KBM-7 (cell line): ENCODE measurements at places on chromosomes 4 and X.

DNA sequence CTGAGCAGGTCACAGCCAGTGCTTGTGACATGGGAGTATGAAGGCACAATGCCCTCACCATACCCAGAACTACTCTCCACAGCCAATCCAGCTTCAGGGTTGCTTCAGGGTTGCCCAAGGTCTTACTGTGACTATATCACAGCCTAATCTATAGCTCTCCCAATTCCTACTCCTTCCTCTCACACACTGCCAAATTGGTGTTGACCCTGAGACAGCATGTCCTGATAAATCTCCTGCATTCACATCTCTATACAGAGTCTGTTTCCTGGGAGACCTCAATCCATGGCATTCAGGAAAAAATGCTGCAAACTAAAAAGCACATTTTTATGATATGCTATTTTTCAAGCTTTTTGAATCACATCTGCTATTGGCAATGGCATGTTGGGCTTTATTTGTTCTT, 456.7 kb downstream of the GRID2 start:
- DNase-seq = no peak

GRCh38 chrX:43676971-43677572, 21.0 kb downstream of the MAOA start:
- DNase-seq = peak; percentile 37

GRCh38 chr4:15504041-15504440, 34.4 kb downstream of the CC2D2A start:
- no peak for DNase-seq

DNA sequence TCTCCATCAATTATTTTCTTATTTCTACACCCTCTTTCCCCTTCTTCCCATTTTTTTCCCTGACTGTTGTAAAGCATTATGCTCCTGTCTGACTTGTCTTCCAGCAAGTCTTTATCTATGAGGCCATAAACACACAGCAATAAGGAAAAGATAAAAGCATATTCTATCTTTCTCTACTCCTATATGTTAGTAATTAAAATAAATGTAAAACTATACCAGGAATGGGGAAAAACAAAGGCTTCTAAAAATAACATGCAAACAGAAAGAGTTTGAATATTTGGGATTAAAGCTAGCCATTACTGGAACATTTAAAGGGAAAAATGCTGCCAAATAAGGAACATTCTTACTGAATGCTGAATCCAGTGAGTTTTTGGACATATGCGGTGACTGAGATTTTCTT, 471.7 kb upstream of the HS3ST1 start:
- no peak for DNase-seq

GRCh38 chr4:17094159-17094875, 195.9 kb upstream of the LDB2 start:
- DNase-seq = no peak

- DNase-seq = no peak
These were observed 849.1 kb upstream of the SLIT2 start for GRCh38 chr4:19402581-19403065.

GRCh38 chrX:147978931-147979330, 2.2 kb upstream of the FMR1NB start:
- DNase-seq = no peak

DNA sequence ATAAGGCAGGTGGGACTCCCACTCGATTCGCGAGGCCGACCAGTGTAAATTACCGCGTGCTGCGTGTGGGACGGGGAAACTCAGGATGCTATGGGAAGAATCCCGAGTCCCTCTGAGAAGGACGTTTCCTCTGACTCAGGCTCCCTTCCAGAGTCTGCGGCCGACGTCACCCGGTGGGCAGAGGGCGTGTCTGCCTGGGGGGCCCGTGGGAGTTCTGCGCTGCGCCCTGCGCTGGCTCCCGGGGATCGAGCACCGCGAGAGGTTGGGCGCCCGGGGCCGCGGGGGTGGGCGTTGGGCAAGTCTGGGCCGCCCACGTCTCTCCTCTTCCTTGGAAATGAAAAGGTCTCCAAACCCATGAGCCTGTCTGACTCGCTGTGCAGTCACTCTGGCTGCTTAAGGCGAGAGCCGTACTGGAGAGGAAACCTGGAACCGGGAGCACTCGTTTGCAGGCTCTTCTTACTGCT, 568 bp downstream of the NIPAL1 start:
- DNase-seq = peak; percentile 31

DNA sequence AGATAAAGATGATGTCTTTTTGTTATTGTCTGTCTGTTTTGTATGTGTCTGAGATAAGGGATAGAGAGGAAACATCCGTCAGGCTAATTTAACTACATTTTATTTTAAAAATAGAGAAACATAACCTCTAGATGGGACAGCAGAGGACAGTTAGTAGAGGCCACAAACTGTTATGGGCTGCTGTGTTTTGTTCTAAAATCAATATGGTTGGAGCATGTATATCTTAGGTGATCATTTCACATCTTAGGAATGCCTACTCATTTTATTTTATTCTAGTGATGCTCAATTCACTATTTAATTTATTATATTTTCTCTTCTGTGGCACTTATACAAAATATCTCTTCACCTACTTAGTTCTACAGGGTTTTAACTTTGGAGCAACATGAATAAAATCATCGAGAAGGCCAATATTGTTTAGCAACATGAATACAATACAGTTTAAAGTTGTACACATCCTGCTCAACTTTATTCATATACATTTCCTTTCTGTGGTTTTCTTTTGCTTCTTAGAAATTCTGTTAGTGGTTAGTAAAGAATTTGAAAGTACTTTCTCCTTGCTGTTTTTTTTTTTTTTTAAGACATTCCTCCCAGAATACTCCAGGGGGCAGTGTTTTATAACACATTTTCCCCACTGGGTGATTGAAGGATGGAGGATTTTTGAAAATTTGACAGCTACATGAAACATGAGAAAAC, 392.9 kb downstream of the UNC5C start:
- DNase-seq = peak; percentile 50

- peak; percentile 35 for DNase-seq
These were observed 287.4 kb downstream of the CHIC1 start for GRCh38 chrX:73850124-73851013.

DNA sequence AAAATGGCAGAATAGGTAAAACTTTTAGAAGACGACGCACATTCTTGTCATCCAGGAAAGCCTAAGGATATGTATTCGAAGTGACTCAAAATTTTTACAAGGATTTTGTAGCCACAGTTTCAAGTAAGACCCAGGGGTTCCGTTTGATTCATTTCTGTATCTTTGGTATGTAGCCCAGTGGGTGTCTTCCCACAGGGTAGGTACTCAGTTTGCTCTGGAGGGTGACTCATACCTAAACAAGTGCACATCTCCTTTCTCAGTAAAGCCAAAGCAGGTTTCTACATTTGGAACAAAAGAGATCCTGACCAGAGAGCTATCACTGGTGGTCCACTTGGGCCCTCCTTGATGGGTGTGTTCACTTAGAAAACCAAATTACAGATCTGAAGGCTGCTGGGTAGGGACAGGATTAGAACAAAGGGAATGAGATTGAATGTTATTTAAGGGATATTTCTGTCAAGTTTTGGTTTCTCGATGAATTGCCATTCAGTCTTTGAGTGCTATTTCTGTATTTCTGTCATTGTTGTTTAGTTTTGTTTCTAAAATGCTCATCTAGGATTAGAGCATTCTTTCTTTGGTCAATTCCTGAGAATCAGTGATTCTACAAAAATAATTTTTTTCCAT, 56.1 kb downstream of the PLS3 start:
- DNase-seq = no peak

- no peak for DNase-seq
These were observed 20.4 kb downstream of the TMEM131L start for GRCh38 chr4:153486281-153487151.

DNA sequence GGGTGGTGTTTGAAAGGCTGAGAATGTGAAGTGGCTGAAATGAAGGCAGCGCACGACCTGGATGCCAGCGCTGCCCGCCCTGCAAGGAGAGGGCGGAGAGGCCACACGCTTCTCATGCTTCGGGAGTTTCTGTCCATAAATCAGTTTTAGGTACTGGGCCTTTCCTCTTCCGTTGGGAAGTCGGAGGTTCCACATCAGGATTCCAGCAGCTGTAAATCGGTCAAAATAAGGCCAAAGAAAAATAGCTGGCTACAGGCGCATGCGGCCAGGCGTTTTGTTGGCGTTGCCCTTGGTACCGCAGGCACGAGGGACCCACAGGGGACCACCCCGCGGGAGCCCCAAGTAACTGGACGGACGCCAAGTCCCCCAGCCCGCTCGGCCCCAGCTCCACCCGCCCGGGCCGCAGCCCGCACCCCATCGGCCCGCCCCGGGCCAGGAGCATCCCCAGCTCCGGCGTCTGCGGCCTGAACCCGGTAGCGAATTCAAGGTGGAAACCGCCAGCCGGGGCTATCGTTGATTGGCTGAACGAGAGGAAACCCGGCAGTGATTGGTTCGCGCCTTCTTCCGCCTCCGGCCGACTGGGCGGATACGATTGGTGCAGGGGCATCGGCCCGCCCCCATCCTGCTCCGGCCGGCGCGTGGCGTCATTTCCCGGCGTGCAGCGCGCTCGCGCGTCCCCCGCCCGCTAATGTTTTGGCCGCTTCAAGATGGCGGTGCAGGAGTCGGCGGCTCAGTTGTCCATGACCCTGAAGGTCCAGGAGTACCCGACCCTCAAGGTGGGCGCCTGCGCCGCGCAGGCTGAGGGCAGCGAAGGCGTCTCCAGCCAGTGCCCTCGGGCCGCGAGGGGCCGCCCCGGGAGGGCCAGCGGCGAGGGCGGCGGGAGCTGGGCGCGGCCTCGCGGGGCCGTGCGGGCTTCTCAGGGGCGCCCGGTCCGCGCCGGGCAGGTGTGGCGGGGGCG, at the start of gene MAEA:
MAEA (plus strand) TSS at position 685 of the 958 bp plus-strand sequence; CDS start at position 708, 23 bp downstream.
- peak; percentile 98 for DNase-seq

- DNase-seq = peak; percentile 56
These were observed 26.8 kb upstream of the CLDN24 start for GRCh38 chr4:183348706-183349659.

- DNase-seq = no peak
These were observed 62.7 kb upstream of the USP9X start for GRCh38 chrX:41022566-41022965.

DNA sequence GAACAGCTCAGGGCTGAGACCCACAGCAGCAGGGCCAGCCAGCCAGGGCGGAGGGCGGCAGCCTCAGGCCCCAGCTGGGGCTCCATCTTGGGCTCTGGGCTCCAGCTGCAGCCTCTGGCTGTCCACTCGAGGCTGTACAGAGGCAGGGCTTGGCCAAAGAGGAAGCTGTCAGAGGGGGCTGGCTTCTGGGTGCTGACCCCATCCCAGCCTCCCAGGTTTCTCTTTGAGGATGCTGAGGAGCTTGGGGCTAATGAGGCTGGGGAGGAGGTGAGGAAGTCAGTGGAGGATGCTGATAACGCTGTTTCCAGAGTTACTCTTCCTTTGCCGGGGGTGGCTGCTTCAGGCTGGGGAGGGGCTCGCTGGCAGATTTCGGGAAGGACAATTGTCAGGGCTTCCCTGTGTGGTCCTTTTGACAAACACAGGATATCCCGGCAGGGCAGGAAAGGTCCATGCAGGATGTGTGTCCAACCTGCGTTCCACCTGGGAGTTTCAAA, at the start of gene DIPK2B:
DIPK2B (minus strand) TSS at position 136 of the 494 bp plus-strand sequence; CDS start at position 86, 50 bp downstream.
- DNase-seq = no peak

GRCh38 chr4:89157488-89158024, 46.2 kb downstream of the TIGD2 start:
- DNase-seq = peak; percentile 21

DNA sequence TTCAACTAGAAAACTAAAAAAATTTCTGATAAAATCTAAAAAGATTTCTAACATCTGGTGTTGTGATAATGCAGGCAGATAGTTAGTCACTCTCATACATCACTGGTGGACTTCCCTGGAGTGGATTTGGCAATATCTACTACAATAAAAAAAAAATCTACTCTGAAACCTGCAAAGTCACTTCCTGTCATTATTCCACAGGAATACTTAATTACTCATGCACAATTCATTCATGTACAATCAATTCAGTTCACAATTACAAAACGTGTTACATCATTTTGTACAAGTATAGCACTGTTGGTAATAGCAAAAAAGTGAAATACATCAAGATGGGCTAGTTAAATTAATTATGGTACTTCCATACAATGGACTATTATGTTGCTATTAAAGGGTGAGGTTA, 16.5 kb upstream of the RHOH start:
- DNase-seq = peak; percentile 57

GRCh38 chr4:163878336-163879121, 384.0 kb downstream of the TMA16 start:
- DNase-seq = no peak

- no peak for DNase-seq
These were observed 67.0 kb upstream of the CXCL13 start for GRCh38 chr4:77538574-77539157.

DNA sequence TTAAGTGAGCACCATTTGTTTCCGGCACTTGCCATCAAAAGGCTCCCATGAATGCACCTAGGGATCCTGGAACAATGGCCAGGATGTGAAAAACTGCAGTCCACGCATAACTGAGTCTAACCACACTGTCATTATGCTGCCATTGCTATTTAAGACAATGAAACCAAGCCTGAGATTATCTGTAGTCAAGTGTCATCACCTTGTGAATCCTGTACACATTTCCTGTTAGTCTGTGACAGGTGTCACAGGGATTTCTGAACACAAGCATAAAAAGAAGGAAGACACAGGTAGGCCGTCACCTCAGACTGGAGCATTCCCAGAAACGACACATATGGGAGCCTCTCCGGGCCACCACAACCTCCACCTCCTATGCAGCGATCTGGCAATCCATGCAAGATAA, 66.7 kb downstream of the HADH start:
- no peak for DNase-seq

DNA sequence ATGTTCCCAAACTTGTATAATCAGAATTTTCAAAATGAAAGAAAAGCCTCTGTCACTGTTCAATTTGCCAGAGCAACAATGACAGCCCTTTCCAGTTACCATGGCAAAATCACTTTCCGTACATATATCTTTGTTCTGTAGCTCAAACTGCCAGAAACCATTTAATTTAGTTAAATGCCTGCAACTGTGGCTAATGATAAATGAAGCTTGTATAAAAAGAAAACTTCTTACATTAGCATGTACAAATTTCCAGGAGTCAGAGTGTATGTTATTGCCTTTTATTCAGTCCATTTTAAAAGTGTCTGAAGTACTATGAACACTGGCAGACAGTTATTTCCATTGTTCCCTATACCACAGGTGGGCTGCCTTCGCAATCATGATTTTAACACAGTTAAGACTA, 30.3 kb downstream of the ARAP2 start:
- no peak for DNase-seq

- DNase-seq = no peak
These were observed 173.9 kb downstream of the GRXCR1 start for GRCh38 chr4:43066415-43066814.

DNA sequence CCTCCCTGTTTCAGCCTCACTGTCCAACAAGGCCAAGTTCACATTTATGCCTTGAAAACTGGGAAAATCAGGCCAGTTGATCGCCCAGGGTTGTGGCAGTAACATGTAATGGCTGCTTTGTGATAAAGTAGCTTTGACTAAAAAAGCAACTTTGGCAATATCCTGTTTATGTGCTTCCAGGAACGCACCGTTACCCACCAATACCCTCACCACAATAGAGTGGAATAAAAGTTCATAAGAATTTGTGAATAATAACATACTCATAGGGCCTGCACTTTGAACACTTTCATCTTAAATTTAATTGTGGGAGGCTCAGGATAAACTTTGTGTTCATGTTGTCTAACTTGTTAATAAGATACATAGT, 80.7 kb upstream of the MAML3 start:
- DNase-seq = no peak
